ENCODE measurements at places on chromosomes 3 and 15.

DNA sequence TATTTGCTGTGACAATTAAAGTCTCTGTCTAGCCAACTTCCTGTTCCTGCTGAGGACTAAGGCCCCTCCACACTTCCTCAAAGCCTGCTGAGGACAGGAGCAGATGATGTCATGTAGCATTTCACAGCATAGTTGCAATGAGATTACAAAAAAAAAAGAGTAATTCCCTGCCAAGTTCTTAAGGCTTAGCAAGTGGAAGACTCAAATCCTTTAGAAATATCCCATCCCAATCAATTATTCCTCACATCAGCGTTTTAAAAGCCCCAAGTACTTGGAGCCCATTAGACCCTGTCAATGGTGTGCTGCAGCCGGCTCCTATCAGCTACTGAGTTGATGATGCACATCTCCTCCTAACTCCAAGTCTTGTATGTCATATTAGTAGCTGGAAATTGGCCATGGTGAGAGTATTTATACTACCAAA lies 51.7 kb downstream of the TRANK1 start:
- no peak for DNase-seq

DNA sequence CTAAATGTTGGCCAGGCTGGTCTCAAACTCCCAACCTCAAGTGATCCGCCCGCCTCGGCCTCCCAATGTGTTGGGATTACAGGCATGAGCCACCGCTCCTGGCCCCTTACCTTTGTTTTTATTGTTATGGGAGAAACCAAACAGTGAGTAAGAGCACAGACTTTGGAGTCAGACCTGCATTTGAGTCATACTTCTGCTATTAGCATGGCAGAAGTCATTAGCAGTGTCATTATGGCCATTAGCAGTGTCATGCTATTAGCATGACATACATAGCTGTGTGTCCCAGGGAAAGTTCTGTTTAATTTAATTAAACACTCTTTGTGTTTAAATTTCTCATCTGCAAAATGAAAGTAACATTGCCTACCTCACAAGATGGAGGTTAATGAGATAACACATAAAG lies 54.8 kb downstream of the SQOR start:
- DNase-seq = no peak

DNA sequence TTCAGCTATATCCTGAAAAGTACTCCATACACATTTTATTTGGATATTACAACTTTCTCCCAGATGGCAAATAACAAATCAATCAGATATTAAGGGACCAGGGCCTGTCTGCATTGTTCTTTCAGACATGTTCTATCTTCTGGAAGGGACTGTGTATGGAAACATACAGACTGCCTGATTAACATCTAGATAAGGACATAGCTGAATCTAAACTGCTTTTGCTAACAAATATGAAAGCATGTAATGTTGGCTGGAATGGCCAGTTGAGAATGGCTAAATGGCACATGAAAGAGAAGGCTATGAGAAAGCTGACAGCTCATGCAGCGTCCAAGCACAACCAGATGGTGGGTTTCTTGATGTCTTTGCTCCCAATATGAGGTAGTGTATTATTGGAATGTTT lies 149.4 kb downstream of the CFAP20DC start:
- no peak for DNase-seq

DNA sequence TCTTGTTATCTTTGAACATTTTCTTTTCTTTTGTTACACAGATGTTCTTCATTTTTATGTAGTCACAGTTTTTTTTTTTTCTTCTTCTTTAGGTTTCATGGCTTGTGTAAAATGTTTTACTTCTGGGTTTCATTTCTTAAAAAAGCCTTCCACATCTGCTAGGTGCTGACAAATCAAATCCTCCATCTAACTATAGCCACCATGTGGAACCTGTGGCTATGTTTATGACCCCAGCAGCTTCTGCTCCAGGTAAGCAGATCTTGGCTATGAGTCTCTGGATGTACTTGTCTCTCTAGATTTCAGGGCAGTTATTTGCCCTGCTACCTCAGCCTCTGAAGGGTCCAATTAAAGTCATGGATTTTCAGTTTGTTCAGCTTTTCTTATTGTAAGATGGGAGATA lies 44.5 kb downstream of the OXSM start:
- no peak for DNase-seq

- peak; percentile 91 for DNase-seq
These were observed 64.4 kb upstream of the SNRPA1 start for GRCh38 chr15:101359365-101359947.

DNA sequence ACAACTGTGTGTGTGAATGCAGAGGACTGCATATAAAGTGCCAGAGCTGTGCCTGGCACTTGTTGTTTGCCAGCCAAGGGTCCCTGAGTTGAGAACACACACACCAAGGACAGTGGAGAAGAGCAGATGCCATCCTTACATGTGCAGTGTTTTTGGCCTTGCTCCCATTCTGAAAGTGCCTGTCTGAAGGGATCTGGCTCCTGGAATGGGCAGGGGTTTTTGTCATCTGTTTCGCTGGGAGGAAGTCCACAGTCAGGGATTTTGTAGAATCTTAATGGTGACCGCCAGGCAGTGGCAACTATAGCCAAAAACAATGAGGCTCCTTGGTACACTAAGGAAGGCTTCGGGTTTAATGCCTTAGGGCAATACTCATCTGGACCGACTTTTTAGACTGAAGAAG lies 63.7 kb downstream of the DUT start:
- DNase-seq = no peak

DNA sequence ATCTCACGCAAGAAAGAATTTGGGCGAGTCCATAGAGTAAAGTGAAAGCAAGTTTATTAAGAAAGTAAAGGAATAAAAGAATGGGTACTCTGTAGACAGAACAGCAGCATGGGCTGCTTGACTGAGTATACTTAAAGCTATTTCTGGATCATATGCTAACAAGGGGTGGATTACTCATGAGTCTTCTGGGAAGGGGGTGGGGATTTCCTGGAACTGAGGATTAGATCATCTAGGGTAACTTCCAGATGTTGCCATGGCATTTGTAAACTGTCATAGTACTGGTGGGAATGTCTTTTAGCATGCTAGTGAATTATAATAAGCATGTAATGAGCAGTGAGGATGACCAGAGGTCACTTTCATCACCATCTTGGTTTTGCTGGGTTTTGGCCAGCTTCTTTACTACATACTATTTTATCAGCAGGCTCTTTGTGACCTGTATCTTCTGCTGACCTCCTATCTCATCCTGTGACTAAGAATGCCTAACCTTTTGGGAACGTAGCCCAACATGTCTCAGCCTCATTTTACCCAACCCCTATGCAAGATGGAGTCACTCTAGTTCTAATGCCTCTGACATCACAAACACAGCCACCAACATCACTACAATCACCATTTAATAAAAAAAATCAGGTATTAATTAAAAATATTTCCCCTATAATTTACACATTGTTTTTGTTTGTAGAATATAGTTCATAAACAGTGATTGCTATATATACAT lies 890.7 kb upstream of the EPHA6 start:
- peak; percentile 44 for DNase-seq

Measured in RWPE1 (cell line).